ENCODE measurements at places on chromosomes 1 and 21. TPM values are rescaled to one million over a fixed set of nuclear protein-coding genes. Genes with fewer than 3 reads are reported as not detected.
A peak's percentile ranks its signal among the peaks of the same experiment; 100 is the strongest.

GRCh38 chr21:33936301-33937038 is 20.9 kb upstream of the ATP5PO start:
- H3K27me3 ChIP-seq = no peaks in the 10 kb centered on the region
- H3K27ac ChIP-seq = no peak overlapping the region
- peaks cover 27% of the 10 kb centered on the region for H3K4me1 ChIP-seq
- DNase-seq = no peak
- H3K4me3 ChIP-seq = no peak overlapping the region

GRCh38 chr1:33329600-33330305 is 8.9 kb upstream of the A3GALT2 start:
- DNase-seq = no peak
- H3K27me3 ChIP-seq = no peaks in the 10 kb centered on the region
- H3K36me3 ChIP-seq = peaks cover 33% of the 10 kb centered on the region

GRCh38 chr1:85571181-85571759 is 9.3 kb upstream of the CCN1 start:
- no peak overlapping the region for H3K27ac ChIP-seq
- no peak for DNase-seq
- no peak overlapping the region for H3K4me3 ChIP-seq
- no peaks in the 10 kb centered on the region for H3K27me3 ChIP-seq
- no peaks in the 10 kb centered on the region for H3K4me1 ChIP-seq

DNA sequence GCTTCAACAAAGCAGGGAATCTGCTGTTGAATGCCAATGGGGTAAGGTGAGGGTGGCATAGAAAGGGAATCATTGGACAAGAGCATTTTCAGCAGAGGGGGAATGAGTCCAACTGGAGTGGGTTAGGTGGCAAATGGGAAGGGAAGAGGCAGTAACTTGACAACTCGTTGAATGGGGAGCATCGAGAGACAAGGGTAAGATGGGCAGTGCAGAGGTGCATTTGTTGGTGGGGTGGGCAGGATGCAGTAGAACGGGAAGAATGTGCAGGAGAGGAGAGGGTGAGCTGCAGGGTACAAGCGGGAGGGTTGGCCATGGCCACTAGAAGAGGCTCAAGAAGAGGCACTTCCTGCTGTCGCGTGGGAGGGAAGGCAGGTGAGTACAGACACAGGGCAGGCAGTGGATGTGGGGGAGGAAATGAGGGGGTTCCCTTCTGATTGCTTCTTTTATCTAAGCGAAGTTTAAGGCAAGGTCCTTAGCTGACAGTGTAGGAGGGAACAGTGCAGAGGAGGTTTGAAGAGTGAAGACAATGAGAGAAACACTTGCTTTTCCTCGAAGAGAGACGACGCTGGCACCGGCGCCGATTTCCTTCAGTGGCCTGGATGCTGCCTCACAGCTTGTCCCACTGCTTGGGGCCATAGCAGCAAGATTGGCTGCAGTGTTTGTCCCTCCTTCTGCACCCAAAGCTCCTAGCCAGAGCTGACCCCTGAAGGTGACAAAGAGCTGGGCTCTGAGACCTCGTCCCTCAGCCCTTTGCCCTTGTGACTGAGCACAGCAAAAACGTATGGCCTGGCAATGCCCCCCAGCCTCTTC is 3.2 kb upstream of the IKBKE start:
- H3K36me3 ChIP-seq = peaks cover 17% of the 10 kb centered on the region
- DNase-seq = peak; percentile 54
- H3K4me3 ChIP-seq = peak overlapping the region; percentile 63
- H3K27ac ChIP-seq = peak overlapping the region; percentile 98
- no peaks in the 10 kb centered on the region for H3K27me3 ChIP-seq
- H3K4me1 ChIP-seq = peaks cover 83% of the 10 kb centered on the region

- H3K27ac ChIP-seq = no peak overlapping the region
- no peaks in the 10 kb centered on the region for H3K36me3 ChIP-seq
- H3K4me1 ChIP-seq = no peaks in the 10 kb centered on the region
- no peak overlapping the region for H3K4me3 ChIP-seq
Measured at GRCh38 chr1:173505391-173505790, 28.3 kb downstream of the PRDX6 start.

- no peak overlapping the region for H3K4me3 ChIP-seq
- no peak overlapping the region for H3K27ac ChIP-seq
- H3K36me3 ChIP-seq = no peaks in the 10 kb centered on the region
Measured at GRCh38 chr21:39961251-39961650, 94.0 kb downstream of the PCP4 start.

DNA sequence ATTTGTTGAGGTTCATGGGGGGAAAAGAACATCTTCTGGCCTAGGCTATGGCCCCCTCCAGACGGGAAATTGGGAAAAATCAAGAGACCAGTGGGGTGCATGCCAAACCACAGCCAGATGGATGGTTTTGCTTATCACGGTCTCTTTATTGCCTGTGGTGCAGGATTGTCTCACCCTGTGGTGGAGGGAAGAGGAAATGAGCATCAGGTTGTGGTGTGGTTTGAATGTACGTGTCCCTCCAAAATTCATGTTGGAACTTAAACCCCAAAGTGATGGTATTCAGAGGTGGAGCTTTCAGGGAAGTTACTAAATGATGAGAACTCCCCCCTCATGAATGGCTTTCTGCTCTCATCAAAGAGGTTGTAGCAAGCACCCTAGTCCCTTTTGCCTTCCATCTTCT is 525.7 kb downstream of the NPHP4 start:
- H3K27me3 ChIP-seq = no peaks in the 10 kb centered on the region
- H3K27ac ChIP-seq = no peak overlapping the region
- no peak for DNase-seq

DNA sequence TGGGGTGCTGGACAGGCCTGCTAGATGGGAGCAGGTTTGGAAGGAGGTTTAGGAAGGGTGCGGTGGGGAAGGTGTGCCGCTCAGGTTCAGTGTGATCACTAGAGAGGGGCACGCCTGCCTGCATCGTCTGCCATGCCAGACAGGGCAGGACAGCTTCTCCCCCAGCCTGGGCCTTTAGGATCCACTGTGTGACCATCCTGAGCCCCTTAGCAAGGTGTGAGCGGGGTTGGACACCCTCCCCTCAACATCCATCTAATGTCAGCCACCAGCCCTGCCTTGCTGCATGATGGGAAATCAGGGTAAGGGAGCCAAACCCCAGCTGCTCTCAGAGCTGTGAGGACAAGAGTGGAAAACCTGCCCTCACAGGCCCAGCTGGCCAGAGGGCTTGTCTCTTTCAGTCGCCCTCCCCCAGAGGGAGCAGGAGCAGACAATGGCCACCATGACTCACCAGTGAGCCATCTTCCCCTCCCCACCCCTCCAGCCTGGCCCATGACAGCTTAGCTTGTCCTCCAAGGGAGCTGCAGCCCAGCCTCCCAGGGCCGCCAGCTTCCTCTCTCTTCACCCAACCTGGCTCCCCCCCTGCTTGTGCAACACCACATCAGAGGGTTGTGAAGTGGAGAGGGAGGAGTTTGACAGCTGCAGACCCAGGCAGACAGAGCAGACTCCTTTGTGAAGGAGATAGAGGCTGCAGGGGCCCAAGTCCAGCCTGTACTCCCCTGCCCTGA is 37.0 kb downstream of the NUAK2 start:
- H3K27me3 ChIP-seq = no peaks in the 10 kb centered on the region
- H3K36me3 ChIP-seq = no peaks in the 10 kb centered on the region
- H3K4me3 ChIP-seq = no peak overlapping the region
- peak overlapping the region; percentile 97 for H3K27ac ChIP-seq
- H3K4me1 ChIP-seq = peaks cover 60% of the 10 kb centered on the region

GRCh38 chr1:213535679-213536078 is 452.1 kb upstream of the PROX1 start:
- H3K4me3 ChIP-seq = no peak overlapping the region
- no peaks in the 10 kb centered on the region for H3K27me3 ChIP-seq
- DNase-seq = no peak
- no peaks in the 10 kb centered on the region for H3K4me1 ChIP-seq

DNA sequence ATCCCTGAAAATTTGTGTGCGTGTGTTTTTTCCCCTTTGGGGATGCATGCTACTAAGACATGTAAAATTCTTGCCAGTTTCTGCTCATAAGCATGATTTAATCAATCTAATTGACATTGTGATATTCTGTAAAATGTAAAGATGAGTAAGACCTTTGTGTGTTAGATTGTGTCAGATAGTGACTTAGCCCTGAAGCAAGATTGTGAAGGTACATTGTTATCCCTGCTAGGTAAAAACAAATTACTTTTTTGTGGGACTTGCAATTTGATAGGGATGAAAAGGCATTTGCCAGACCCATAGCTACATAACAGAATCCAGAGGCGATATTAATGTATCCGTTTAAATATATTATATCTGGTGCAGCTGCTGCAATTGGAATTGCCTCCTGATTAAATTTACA is 338.0 kb downstream of the RWDD3 start:
- no peaks in the 10 kb centered on the region for H3K27me3 ChIP-seq
- no peak for DNase-seq
- no peak overlapping the region for H3K4me3 ChIP-seq
- H3K4me1 ChIP-seq = no peaks in the 10 kb centered on the region

GRCh38 chr1:183070923-183071618 is 47.9 kb downstream of the LAMC1 start:
- H3K27ac ChIP-seq = no peak overlapping the region
- peak; percentile 58 for DNase-seq
- H3K27me3 ChIP-seq = no peaks in the 10 kb centered on the region

GRCh38 chr1:115215110-115215509 is 122.9 kb downstream of the NGF start:
- no peaks in the 10 kb centered on the region for H3K4me1 ChIP-seq
- H3K27ac ChIP-seq = no peak overlapping the region
- no peak overlapping the region for H3K4me3 ChIP-seq
- no peaks in the 10 kb centered on the region for H3K36me3 ChIP-seq
- no peak for DNase-seq

DNA sequence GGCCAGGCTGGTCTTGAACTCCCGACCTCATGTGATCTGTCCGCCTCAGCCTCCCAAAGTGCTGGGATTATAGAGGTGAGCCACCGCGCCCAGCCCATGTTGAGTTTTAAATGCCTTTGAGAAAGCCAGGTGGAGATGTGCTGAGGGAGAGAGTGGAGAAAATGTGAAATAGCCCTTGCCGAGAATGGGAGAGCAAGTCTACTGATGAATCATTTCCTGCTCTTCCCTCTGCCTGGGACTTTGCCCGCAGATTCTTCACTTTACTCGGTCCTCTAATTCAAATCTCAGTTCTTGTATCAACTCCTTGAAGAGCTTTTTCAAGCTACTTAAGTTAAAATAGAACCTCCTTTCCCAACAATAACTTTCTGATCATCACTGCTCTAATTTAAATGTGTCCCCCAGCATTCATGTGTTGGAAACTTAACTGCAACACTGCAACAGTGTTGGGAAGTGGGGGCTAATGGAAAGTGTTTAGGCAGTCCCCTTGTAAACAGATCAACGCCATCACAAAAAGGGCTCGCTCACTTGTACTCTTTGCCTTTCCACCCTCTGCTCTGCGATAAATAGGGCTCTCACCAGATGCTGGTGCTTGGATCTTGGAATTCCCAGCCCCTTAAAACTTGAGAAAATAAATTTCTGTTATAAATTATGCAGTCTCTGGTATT is 27.8 kb downstream of the OSBPL9 start:
- no peaks in the 10 kb centered on the region for H3K27me3 ChIP-seq
- H3K36me3 ChIP-seq = no peaks in the 10 kb centered on the region
- no peaks in the 10 kb centered on the region for H3K4me1 ChIP-seq

DNA sequence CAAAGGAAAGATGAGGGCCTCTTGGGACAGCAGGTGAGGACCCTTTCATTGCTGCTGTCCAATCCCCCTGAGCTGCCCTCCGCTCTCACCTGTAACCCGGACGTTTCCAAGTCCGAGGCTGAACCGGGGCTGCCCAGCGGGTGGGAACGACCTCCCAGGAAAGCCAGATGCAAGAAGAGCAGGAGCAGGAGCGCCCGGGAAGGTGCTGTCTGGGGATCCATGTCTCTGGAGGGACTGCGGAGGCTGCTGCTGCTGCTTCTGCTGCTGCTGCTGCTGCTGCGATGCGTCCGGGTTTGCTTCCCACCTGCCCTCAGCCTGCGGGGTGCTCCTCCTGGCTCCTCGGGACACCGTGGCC is at the start of gene NPPB:
TSS of gene NPPB (minus strand) at position 333 of the 355 bp plus-strand sequence. CDS start at position 221, 112 bp downstream.
- no peaks in the 10 kb centered on the region for H3K36me3 ChIP-seq
- no peak within 1 kb of the TSS for H3K4me3 ChIP-seq
- no peak within 1 kb of the TSS for H3K27ac ChIP-seq
- no peak for DNase-seq

GRCh38 chr21:38838598-38839327 is 33.0 kb downstream of the ETS2 start:
- H3K27me3 ChIP-seq = no peaks in the 10 kb centered on the region
- H3K36me3 ChIP-seq = no peaks in the 10 kb centered on the region
- H3K4me3 ChIP-seq = no peak overlapping the region
- H3K27ac ChIP-seq = no peak overlapping the region
- peaks cover 9% of the 10 kb centered on the region for H3K4me1 ChIP-seq

DNA sequence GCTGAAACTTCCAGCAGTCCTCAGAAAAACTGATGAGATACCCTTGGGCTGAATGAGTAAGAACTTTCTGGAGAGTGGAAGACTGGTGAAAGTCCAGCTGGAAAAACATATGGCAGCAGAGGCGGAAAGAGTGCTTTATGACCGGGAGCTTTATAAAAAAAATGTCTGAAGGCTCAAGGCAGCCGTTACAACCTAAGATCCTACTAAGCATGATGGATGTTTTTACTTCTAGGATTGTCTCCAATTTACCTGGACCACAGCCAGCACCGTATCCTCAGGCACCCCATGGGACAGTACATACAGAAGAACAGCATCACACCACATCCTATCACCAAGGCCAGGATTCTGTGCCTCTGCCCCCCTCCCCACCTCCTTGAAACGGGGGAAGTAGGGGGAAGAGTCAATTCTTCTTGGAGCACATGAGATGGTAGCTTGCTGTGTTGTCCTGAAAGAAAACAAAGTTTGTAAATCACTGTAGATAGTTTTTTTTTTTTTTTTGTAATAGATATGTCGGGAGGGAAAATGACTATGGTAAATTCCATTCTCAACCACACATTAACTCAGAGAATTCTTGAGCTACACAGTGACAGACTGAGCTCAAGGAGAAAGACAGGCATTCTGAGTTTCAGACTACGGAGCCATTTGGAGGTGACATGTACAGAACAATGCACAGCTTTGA is 11.8 kb upstream of the IRF2BP2 start:
- no peak overlapping the region for H3K4me3 ChIP-seq
- no peak for DNase-seq
- no peaks in the 10 kb centered on the region for H3K36me3 ChIP-seq
- H3K27me3 ChIP-seq = no peaks in the 10 kb centered on the region
- peaks cover 27% of the 10 kb centered on the region for H3K4me1 ChIP-seq
- H3K27ac ChIP-seq = no peak overlapping the region

Gene CCDC185
- not detected for total RNA-seq

Gene C1orf94
- not detected for total RNA-seq

Gene MIXL1
- 20.8 TPM for total RNA-seq

Gene SH3GLB1
- 56.6 TPM for total RNA-seq

Gene CDC14A
- 24.7 TPM for total RNA-seq

Gene CFHR1
- total RNA-seq = not detected

Gene CELA3B
- not detected for total RNA-seq

All from Karpas-422 (cell line).